ENCODE measurements at places on chromosomes 11 and 22. TPM values are rescaled to one million over a fixed set of nuclear protein-coding genes. Genes with fewer than 3 reads are reported as not detected.

The KCNK4 gene
- not detected for total RNA-seq

The MMP8 gene
- not detected for total RNA-seq

The CHRNA10 gene
- total RNA-seq = 0.58 TPM

The GRIA4 gene
- not detected for total RNA-seq

The CCDC73 gene
- not detected for total RNA-seq

The OR51E2 gene
- not detected for total RNA-seq

The OR6A2 gene
- 0.38 TPM for total RNA-seq

The APOBEC3F gene
- 20.7 TPM for total RNA-seq

The ZNF74 gene
- total RNA-seq = 13.4 TPM

The BTG4 gene
- 0.36 TPM for total RNA-seq

The KIAA0930 gene
- 38.4 TPM for total RNA-seq

The LRP4 gene
- 0.45 TPM for total RNA-seq

The SYT7 gene
- not detected for total RNA-seq

The XBP1 gene
- 103 TPM for total RNA-seq

The GLYAT gene
- not detected for total RNA-seq

The CARD10 gene
- 0.09 TPM for total RNA-seq

The SPON1 gene
- 0.96 TPM for total RNA-seq

The OR8K1 gene
- total RNA-seq = not detected

The KIAA1671 gene
- 6.8 TPM for total RNA-seq

The KCNE3 gene
- not detected for total RNA-seq

The ANO5 gene
- total RNA-seq = not detected

The PRG3 gene
- total RNA-seq = not detected

The KCTD21 gene
- 5.2 TPM for total RNA-seq

The APOA4 gene
- total RNA-seq = not detected

The INSC gene
- total RNA-seq = 0.74 TPM

Data from activated CD8-positive, alpha-beta T cell treated with anti-CD3 and anti-CD28 coated beads for 36 hours (primary cell).